Naive B cell (primary cell): ENCODE measurements at places on chromosomes 11 and 22.
A peak's percentile ranks its signal among the peaks of the same experiment; 100 is the strongest.

- no peak for DNase-seq
Observed at GRCh38 chr11:2464451-2465165, 19.8 kb downstream of the KCNQ1 start.

DNA sequence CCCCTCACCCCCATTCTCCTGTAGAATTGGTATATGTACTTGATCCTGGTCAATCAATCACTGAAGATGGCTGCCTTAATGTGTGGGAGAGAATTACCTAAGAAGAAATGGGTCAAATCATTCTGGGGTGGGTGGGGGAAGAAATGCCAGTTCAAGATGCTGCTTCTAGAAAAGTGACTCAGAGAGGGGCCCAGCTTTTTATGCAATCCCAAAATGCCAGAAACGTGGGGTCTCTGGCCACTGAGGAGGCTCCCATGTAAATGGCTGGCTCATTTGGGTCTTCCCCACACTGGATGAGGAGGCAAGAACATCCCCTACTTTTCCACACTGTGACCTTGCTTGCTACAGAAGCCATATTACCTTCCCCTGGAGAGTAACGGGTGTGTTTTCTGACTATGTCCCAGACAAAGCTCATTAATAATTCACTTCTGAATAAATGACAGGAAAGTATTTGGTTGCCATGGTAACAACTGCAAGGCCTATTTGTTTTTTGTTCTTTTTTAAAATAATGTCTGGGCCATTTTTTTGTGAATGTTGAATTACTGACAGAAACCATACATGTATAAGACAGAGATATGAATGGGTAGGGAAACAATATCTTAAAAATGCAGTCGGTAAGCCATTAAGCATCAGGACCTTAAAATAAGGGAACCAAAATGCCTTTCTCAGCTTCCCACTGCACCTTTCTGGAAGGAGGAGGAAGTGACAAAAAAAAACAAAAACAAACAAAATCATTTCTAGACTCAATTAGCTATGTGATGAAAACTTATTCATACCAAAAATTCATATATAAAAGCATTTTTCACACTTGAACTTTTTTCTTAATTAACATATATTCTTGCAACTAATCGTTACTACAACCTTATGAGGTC lies 32.0 kb downstream of the SLC1A2 start:
- DNase-seq: peak; percentile 9

DNA sequence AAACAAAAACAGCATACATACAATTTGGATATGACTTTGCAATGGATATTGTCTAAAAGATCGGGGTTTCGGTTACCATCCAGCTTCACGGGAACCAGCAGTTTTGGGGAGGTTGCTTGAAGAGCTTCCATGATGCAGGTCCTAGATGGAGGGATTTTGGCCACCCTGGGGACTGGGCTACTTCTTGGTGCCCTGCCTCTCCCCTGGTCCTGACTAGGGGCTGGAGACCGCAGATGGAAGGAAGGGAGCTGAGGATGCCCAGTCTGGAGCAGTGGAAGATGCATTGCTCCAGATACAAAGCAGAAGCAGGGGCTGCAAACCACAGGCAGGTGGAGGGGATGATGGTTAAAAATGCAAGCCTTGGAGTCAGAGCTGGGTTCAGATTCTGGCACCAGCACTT lies 13.5 kb downstream of the SOX10 start:
- no peak for DNase-seq

- DNase-seq: no peak
Observed at GRCh38 chr11:11937433-11937832, 71.0 kb downstream of the DKK3 start.

DNA sequence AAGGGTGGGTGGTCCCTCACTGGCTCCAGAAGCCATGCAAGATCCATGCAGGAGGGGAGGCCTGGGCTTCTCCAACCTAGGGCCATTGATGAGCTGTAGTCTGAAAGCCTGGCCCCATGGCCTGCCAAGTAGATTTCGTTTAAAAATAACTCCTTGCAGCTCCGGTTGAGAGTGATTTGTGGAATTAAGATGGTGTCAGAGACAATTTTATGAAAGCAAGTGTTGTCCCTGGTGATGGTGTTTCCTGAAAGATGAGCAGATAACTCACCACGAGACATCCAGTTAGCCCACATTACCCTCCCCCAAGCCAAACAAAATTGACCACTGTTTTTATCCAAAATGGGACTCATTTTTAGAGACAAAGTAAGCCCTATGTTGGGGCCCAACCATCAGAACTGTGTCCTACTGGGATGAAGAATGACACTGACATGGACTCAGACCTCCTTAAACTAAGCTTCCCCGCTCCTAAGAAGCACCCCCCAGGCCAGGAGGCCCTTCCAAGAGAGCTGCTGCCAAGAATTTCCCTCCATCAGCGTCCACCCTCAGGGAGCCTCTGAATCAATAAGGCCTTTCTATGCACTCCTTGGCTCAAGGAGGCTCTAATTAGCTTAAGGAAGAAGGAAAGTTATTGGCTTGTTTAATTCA lies 174.2 kb upstream of the NCAM1 start:
- no peak for DNase-seq

DNA sequence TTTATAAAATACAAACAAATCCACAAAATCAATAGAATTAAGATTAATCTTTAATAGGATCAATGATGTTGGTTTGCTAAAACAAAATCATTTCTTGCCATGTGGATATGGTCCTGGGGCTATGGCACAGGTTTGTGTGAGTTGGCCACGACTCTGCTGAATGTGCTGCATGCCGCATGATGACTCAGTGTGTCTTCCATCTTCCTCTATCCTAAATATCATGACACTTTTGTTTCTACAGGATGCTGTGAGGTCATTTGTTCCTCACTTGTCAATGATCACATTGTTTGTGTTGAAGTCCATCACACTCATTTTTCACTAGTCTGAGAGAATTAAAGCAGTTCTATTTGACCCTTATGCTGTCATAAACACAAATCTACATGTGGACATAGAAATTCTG lies 167.2 kb upstream of the ZBED5 start:
- DNase-seq: no peak

DNA sequence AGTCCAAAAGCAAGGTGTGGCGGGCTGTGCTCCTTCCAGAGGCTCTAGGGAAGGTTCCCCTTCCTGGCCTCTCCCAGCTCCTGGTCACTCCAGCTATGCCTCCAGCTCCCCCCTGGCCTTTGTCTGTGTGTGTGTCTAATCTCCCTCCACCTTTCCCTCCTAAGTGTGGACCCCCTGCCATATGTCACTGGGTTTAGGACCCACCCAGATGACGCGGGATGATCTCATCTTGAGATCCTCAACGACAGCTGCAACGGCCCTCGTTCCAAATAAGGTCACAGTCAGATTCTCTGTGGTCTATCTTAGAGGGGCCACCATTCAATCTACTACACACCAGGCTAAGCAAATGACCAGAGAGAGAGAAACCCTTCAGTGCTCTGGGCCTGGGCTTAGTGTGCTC lies 107.9 kb downstream of the ARHGAP8 start:
- no peak for DNase-seq

DNA sequence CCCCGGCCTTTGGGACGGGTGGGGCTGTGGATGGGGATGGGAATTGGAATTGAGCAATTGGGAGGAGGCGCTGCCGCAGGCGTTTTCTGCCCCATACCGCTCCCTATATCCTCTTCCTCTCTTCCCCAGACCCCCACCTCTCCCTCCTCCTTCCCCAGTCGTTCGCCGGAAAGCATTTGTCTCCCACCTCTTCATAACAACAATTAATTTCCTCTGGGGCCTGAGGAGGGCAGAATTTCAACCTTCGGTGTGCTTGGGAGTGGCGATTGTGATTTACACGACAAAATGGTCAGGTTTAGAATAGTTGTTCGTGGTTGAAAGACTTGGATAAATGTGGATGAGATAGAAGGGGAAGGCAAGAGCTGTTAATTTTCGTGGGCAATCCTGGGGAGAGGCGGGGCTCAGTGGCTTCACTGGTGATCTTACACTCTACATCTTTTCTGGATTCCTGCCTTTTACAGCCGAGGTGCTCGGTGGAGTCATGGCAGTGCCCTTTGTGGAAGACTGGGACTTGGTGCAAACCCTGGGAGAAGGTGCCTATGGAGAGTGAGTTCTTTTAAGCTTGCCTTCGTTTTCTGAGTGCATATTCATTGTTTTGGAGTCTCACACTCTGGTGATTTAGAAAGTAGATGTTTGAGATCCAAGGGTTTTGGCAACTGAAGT lies 1.5 kb downstream of the CHEK1 start:
- peak; percentile 28 for DNase-seq

GRCh38 chr11:73315293-73316020 lies 7.4 kb downstream of the ARHGEF17 start:
- no peak for DNase-seq

- no peak for DNase-seq
Observed at GRCh38 chr11:61415381-61415780, 14.4 kb downstream of the CPSF7 start.

DNA sequence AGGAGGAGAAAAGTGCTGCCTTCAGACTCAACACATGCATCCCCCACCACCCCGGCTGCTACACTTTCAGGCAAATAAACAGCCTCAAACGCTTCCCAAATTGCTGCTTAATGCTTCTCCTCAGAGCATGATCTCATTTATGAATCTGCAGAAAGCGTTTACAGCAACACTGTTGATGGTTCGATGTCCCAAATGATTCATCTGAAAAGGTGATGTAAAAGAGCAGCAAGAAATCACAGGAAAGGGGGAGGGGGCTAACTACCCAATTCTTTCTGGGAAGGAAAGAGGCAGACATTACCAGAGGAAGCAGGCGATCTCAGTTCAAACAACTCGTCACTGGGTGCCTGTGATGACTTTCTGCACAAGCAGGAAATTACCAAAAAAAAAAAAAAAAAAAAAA lies 119.6 kb downstream of the TENM4 start:
- DNase-seq: no peak

DNA sequence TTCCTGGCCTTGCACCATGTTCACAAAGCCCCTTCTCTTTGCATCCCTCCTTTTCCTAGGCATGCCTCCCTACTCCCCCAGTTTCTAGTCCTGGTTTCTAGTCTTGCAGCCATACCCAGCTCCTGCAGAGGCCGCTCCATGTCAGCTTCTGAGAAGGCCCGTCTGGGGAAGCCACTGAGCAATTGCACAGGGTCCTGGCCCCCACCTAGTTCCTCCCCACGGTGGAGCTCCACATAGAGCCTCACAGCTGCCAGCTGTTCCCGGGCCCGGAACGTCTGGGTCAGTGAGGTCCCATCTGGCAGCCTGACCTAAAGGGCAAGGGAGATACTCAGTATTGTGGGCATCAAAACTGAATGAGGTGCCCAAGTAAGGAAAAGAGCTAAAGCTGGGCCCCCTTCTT lies 2.2 kb downstream of the UBXN1 start:
- DNase-seq: no peak

GRCh38 chr11:60876168-60876485 lies 8.8 kb downstream of the ZP1 start:
- no peak for DNase-seq

- no peak for DNase-seq
Observed at GRCh38 chr11:126188332-126189108, 22.9 kb downstream of the RPUSD4 start.

- no peak for DNase-seq
Observed at GRCh38 chr11:113577356-113578032, 102.3 kb upstream of the DRD2 start.
